ENCODE measurements at places on chromosomes 16 and 17. TPM values are rescaled to one million over a fixed set of nuclear protein-coding genes. Genes with fewer than 3 reads are reported as not detected.

The ADGRG3 gene
- total RNA-seq: 17.7 TPM

The NKD1 gene
- total RNA-seq: 11.6 TPM

The C17orf78 gene
- not detected for total RNA-seq

The ULK2 gene
- total RNA-seq: 35.8 TPM

The ABCC3 gene
- 19.9 TPM for total RNA-seq

The PLD6 gene
- 1.9 TPM for total RNA-seq
